ENCODE measurements at places on chromosomes 3 and 15. TPM values are rescaled to one million over a fixed set of nuclear protein-coding genes. Genes with fewer than 3 reads are reported as not detected.

CAPN3 gene
- total RNA-seq = 116 TPM

DNA sequence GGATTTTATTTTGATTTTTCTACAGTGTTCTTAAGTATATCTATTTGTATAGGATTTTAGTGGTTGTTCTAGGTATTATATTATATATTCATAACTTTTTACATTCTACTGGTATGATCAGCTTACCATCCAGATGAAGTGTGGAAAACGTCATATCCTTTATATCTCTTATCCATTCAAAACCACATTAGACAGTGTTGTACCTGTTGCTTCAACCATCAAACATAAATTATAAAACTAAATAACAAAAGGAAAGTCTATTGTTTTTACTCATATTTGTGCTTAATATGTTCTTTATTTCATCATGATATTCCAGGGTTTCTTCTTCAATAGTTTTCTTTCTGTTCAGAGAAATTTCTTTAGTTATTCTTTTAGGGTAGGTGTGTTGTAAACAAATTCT lies 191.4 kb downstream of the RPLP1 start:
- DNase-seq = no peak

DNA sequence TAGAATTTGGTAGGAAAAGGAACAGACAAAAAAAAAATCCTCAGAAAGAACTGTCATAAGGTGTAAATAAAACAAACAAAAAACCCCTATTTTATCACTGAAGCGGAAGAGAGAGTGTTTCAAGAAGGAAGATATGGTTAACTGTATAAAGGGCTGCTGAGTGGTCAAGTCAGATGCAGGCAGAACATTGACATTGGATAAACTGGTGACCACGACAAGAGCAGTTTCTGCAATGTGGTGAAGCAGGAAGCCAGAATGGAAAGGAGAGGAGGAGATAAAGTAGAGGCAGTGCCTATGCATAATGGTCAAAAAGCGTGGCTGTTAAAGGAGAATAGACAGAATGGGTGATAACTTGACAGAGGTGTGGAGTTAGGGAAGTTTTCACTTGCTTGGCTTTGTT lies 75.3 kb downstream of the CYP19A1 start:
- DNase-seq = no peak

INKA1 gene
- total RNA-seq = 5.8 TPM
